Adrenal gland (tissue), 19 donors: ENCODE measurements at places on chromosomes 7 and 10. TPM values are rescaled to one million over a fixed set of nuclear protein-coding genes. Genes with fewer than 3 reads are reported as not detected.
A peak's percentile ranks its signal among the peaks of the same experiment; 100 is the strongest.

The WEE2 gene
- not detected for polyA plus RNA-seq

The ENO4 gene
- 0.24 TPM for polyA plus RNA-seq

- peak; percentile 53 for DNase-seq
These were observed 2.2 kb downstream of the TRIL start for GRCh38 chr7:28955718-28956607.

DNA sequence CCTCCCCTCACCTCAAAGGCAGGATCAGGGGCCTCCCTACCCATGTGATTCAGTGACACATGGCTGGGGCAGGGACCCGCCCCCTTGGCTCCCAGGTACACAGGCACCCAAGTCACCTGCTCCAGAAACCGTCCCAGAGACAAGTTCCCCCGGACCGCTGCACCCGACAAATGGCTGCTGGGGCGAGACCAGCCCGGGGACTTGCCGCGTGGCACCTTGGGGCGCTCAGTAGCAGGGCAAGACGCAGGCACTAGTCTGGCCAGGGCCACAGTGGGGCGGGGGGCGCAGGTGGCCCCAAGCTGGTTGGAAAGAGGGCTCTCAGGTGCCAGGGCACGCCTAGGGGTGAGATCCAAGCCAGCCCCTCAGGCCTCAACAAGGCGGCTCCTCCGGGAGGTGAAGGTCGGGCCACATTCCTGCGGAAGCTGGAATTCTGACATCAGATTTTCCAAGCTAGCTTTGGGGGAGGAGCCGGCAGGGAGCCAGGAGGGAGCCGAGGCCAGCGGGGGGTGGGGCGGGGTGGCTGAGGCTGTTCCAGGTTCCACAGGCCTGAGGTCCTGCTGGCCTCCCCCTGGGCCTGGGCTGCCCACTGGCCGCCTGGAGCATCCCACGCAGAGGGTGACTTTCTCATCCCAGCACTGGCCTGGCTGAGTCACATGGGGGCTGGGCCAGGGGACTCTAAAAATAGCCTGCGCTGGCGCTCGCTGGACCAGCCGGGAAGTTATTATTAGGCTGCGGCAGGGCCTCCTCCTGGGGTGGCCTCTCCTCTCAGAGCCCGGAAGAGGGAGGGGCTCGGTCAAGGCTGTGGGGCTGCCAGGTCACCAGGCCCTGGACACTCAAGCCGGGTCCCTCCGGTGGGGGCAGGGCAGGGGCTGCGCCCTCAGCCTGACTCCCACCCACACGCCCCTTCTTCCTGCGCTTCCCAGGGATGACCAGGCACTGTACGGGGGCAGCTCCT is 20.5 kb upstream of the INPP5A start:
- DNase-seq = peak; percentile 97

DNA sequence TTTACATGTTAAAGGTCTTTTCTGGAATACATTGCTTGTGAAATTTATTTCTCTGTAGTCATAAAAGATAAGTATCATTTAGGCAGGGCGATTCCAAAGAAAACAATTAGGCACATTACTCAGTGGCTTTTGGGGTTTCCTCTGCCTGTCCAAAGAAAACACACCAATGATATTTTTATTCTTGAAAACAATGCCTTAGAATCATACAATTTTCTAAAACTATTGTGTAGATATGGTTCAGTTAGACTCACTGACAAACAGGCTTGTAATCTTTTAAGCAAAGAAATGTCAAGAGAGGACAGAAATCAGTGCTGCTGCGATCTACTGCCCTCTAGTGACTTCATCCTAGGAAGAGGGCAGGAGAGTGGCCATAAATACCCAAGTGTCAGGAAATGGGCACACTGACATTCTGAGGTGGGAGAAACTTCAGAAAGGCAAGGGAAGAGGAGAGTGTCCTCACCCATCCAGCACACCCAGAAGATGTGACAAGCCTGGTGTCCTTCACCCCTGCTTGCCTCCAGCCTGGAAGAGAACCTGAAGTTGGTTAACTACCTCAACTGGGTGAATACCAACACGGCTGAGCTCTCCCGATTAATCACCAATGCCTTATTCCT is 120.5 kb downstream of the GALNT11 start:
- DNase-seq = no peak

GRCh38 chr10:126921974-126922525 is 16.8 kb downstream of the DOCK1 start:
- no peak for DNase-seq

- DNase-seq = no peak
These were observed 42.8 kb upstream of the ZNF32 start for GRCh38 chr10:43691485-43691884.

GRCh38 chr10:73113551-73113950 is 3.3 kb downstream of the NUDT13 start:
- no peak for DNase-seq
